ENCODE measurements at places on chromosomes 6 and 20.

DNA sequence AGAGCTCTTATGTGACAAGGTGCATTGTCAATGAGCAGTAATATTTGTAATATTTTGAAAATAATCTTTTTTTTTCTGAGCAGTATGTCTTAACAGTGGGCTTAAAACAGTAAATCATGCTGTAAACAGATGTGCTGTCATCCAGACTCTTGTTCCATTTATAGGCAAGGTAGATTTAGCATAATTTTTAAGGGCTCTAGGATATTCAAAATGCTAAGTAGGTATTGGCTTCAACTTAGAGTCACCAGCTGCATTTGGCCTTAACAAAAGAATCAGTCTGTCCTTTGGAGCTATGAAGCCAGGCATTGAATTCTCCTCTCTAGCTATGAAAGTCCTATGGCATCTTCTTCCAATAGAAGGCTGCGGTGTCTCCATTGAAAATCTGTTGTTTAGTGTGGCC, 63.7 kb downstream of the ME1 start:
- DNase-seq: no peak

- DNase-seq: no peak
Measured at GRCh38 chr6:490251-491037, 98.9 kb downstream of the IRF4 start.

GRCh38 chr20:57890202-57890800, 180.5 kb upstream of the PMEPA1 start:
- DNase-seq: no peak

GRCh38 chr6:126027601-126028000, 41.3 kb downstream of the TRMT11 start:
- DNase-seq: no peak

DNA sequence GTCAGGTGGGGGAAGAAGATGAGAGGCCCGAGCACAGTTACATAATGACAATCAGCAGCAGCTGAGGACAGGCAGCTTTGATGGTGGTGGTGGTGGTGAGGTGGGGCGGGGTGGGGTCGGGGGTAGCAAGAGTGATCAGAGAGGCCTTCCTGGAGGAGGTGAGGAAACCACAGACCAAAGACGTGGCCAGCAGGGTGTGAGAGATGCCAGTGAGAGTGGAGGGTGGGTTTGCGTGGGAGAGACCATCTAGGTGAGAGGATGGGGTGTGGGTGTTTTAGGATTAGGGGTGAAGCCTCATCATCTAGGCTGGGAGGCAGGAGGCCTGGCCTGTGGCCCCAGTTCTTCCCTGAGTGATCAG, 76.0 kb upstream of the TOX2 start:
- DNase-seq: no peak

GRCh38 chr6:50778696-50779095, 40.0 kb upstream of the TFAP2B start:
- no peak for DNase-seq

GRCh38 chr20:23640018-23640601, 2.4 kb upstream of the CST3 start:
- DNase-seq: no peak

DNA sequence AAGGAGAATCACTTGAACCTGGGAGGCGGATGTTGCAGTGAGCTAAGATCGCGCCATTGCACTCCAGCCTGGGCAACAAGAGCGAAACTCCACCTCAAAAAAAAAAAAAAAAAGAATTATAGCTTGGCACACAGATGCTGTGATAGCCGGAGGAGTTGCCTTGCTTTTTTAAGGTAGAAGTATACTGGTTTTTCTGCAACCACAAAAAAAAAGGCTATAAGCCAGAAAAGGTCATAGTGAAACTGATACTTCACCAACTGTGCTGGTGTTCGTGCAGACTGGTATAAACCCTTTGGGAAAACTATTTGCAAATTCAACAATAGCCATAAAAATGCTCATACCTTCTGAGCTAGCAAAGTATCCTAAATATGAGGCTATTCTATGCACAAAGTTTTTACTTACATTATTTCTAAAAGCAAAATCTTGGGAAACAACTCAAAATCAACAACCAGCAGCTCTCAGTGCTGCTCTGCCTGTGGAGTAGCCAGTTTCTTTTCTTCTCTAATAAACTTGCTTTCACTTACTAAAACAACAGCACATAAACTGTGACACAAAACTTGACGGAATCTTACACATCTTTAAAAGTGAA, 44.0 kb downstream of the B4GALT5 start:
- DNase-seq: no peak

DNA sequence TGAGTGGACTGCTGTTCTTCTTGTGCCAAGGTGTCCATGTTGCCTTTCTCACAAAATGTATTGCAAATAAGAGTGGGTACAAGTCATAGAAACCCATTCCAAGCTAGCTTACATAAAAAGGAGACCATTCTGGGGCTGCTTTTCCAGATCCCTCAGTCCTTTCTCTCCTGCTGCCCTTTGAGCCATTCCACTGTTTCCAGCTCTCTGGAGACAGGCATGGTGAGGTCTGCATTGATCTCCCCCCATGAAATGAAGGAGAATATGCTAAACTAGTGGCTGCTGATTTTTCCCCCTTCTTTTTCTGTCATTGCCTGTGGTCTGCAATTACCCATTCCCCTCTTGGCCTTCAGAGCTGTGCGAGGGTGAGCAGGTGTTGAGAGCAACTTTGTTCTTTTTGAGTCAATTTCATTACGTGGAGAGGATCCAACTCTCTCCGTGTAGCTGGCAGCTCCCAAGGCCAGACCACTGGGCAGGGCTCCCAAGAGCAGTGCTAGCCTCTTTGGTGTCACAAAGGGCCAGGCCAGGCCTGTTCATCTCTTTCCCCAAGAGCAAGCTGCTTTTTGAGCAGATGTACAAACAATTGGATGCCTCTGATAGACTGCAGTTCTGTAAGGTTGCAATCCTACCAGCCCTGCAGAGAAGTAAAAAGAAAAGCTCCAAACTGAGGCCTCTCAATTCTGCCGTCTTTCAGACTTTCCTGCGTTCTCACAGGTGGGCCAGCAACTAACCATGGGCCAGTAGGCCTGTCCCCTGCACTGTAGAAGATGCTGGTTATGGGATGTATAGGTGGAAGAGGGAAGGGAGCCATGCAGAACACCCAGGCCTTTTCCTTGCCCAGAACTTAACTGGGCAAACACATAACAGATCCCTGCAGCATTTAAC, 96.1 kb upstream of the ARMC2 start:
- DNase-seq: no peak

- DNase-seq: no peak
Measured at GRCh38 chr6:53805016-53805415, 10.2 kb downstream of the LRRC1 start.

DNA sequence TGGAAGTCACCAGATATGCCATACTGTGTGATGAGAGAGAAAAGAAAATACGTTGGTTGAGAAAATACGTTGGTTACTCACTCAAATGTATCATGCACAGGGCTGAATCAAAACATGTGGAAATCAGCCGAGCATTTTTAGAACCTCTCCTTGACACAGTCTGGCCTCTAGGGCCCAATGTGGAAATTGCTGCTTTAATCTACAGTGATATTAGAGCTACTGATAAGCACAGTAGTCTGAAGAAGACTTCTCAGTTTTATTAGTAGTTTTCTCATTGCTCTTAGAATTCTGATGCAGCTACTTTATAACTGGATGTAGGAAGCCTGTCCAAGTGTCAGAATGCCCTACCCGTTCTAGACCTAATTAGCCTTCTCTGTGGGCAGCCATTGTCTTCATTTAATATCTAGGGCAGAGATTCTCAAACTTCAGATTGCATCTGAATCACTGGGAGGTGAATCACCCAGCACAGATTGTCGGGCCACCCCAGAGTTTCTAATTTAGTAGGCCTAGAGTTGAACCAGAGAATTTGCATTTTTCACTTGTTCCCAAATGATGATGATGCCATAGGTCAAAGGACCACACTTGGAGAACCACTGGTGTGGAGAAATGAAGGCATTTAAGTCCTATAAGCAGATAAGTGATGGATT, 229.1 kb downstream of the PLCB1 start:
- no peak for DNase-seq

DNA sequence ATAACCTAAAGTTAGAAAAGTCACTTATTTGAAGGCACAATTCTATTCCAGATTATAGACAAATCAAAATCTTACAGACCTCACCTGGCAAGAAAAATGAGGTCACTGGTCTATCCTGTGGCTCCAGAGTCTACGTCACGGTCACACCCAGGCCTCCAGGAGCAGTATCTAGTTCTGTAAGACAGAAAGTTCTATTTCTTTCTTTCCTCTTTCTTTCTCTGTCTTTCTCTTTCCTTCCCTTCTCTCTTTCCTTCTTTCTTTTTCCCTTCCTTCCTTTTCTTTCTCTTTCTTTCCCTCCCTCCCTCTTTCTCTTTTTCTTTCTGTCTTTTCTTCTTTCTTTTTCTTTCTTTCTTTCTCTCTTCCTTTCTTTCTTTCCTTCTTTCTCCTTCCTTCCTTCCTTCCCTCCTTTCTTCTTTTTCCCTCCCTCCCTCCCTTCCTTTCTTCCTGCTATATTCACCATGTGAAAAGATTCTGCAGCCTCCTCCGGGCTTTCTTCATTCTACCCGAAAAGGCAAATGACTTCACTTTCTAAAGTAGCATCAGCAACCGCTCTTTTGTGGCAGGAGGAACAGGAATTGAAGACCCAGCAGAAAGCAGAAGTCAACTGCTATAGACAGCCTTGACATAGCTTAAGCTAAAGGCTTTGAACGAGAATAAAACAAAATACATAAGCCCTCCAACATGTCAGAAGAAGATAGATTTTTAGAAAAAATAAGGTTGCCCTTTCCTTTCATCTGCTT, 83.9 kb upstream of the SIRPG start:
- DNase-seq: no peak

DNA sequence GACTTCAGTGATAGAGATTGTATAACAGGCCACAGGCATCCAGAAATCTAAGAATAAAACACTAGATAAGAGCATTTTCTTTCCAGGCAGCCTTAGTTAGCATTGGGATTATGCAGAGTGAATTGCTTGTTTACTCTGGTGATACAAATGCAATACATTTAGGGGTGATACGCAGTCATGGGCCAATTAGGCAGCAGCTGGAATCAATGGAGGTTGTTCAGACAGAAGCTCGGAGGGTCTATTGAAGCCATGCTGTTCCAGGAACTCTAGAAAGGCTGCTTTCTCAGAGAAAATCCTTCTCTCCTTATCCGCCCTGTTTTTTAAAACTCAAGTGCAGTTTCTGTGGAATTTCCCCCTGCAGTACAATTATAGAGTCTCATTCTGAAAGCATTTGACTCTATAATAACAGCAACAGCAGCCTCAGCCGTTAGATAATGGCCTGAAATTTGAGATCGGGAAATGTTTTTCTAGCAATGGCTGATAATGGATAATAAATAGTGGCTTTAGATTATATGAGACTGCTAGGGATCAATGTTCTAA, 364.3 kb upstream of the HS3ST5 start:
- DNase-seq: no peak

- DNase-seq: no peak
Measured at GRCh38 chr6:158816803-158817727, 2.1 kb downstream of the EZR start.

GRCh38 chr6:42745083-42745639, 742 bp downstream of the TBCC start:
- no peak for DNase-seq

DNA sequence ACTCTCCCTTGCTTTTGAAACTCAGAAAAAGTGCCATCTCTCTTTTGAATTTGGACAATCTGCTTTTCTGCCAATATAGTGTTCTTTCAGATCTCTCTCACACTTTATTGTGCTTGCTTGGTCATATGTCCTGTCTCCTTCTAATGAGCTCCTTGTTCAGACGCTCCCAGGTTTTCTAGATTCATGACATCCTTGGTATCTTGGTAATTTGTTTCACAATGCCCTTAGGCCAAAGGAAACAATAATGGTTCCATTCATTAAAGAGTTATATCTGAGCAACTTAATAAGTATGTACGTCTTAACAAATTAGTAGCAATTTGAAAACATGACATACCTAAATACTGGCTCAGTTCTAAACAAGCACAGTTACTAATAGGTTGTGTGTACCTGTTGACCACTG, 293.4 kb upstream of the SPTLC3 start:
- DNase-seq: no peak

DNA sequence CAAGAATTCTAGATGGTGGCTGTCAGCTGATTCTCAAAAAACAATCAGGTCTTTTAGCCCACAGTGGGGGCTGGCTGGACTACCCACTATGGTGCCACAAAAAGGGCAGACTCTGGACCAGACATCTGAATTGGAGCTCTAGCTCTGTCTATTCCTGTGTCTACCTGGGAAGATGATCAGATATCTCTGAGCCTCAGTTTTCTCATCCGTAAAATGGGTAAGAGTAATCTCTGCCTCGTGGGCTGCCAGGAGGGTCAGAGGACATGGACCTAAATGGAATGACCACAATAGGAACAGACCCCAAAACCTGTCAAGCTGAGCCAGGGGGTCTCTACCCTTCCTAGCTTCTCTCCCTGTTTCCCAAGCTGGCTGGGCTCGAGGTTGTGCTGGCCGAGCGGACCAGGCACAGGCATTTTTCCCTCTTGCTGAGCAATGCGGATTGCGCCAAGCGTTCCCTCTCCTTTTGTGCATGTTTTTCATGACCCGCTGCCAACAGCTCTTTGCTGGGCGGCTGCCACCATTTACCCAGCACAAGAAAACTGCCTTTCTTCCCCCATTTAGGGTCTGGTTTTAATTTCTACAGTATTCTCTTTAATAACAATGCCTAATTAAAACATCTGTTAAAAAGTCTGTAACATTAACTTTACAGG, 74.7 kb upstream of the MAFB start:
- DNase-seq: no peak
